ENCODE measurements at places on chromosomes 11 and 22.

GRCh38 chr22:37260901-37261336 is 16.9 kb upstream of the RAC2 start:
- H3K4me1 ChIP-seq: no peaks in the 10 kb centered on the region
- no peak overlapping the region for H3K27ac ChIP-seq
- H3K36me3 ChIP-seq: no peaks in the 10 kb centered on the region

- H3K36me3 ChIP-seq: no peaks in the 10 kb centered on the region
- DNase-seq: no peak
- no peaks in the 10 kb centered on the region for H3K4me1 ChIP-seq
- H3K27me3 ChIP-seq: no peaks in the 10 kb centered on the region
Observed at GRCh38 chr22:32063701-32064100, 20.6 kb downstream of the SLC5A1 start.

DNA sequence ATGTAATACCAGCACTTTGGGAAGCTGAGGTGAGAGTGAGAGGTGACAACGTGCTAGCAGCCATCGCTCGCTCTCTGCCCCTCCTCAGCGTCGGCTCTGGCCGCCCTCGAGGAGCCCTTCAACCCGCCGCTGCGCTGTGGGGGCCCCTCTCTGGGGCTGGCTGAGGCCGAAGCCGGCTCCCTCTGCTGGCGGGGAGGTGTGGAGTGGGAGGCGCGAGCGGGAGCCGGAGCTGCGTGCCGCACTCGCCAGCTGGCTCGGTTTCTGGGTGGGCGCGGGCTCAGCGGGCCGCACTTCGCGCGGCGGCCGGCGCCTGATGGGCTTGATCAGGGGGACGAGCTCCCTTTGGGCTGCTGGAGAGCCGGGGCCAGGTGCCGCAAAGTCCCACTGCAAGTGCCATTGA is 98.9 kb upstream of the UBASH3B start:
- no peaks in the 10 kb centered on the region for H3K27me3 ChIP-seq
- H3K27ac ChIP-seq: no peak overlapping the region
- H3K4me3 ChIP-seq: peak overlapping the region; percentile 38
- no peak for DNase-seq
- H3K36me3 ChIP-seq: no peaks in the 10 kb centered on the region
- H3K4me1 ChIP-seq: no peaks in the 10 kb centered on the region

- no peaks in the 10 kb centered on the region for H3K4me1 ChIP-seq
- no peak overlapping the region for H3K27ac ChIP-seq
- no peaks in the 10 kb centered on the region for H3K36me3 ChIP-seq
- H3K4me3 ChIP-seq: no peak overlapping the region
Observed at GRCh38 chr22:25572708-25573171, 8.3 kb downstream of the GRK3 start.

GRCh38 chr22:45642986-45643385 is 28.6 kb upstream of the ATXN10 start:
- no peaks in the 10 kb centered on the region for H3K27me3 ChIP-seq
- no peak overlapping the region for H3K4me3 ChIP-seq
- DNase-seq: no peak
- H3K36me3 ChIP-seq: no peaks in the 10 kb centered on the region
- peaks cover 3% of the 10 kb centered on the region for H3K4me1 ChIP-seq

DNA sequence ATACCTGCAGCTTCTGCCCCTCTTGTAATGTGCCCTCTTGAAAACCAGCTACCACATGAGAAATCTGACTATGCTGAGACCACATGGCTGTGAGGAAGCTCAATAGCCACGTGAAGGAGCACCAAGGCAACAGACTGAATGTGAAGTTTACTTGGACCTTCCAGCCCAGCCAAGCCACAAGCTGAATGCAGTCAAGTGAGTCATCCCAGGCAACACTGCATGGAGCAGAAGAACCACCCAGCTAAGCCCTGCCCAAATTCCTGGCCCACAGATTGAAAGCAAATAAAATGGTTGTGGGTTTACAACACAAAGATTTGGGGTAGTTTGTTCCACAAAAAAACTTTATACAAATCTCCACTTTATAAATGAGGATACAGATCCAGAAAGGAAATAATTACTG is 114.5 kb downstream of the TIMP3 start:
- no peak for DNase-seq
- H3K27me3 ChIP-seq: no peaks in the 10 kb centered on the region
- H3K36me3 ChIP-seq: no peaks in the 10 kb centered on the region
- H3K27ac ChIP-seq: no peak overlapping the region

- H3K4me1 ChIP-seq: no peaks in the 10 kb centered on the region
- H3K36me3 ChIP-seq: no peaks in the 10 kb centered on the region
- H3K27me3 ChIP-seq: no peaks in the 10 kb centered on the region
- DNase-seq: no peak
Observed at GRCh38 chr11:118882491-118882890, 1.2 kb upstream of the CXCR5 start.

DNA sequence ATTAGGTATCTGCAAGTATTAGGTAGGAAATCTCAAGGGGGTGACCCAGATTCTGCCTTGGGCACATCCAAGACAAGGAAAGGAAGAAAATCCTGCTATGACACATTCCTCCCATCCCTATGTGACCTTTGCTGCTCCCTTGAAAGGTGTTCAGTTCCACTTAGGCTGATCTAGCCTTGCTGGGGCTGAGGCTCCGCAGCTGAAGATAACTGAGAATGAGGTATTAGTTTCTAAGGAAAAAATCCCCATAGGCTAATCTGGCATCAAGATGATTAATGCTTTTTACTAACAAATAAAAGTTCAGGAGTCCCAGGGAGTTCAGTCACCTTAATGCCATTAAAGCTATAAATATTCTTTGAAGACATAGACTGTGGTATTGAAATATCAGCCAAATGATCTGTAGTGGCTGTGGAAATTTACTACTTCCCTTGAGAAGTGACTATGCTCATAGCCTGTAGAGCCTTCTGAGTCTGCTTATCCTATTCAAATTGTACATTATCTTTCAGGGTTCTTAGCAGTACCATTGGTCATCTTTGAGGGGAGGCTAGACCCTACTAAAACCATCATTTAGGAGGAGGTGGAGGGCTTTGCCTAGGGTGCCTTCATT is 239.9 kb upstream of the RAG2 start:
- H3K27me3 ChIP-seq: no peaks in the 10 kb centered on the region
- no peak overlapping the region for H3K27ac ChIP-seq
- no peak for DNase-seq
- H3K36me3 ChIP-seq: no peaks in the 10 kb centered on the region
- H3K4me1 ChIP-seq: no peaks in the 10 kb centered on the region

GRCh38 chr11:71321433-71322191 is 69.2 kb upstream of the SHANK2 start:
- no peaks in the 10 kb centered on the region for H3K4me1 ChIP-seq
- no peak overlapping the region for H3K4me3 ChIP-seq
- no peaks in the 10 kb centered on the region for H3K27me3 ChIP-seq
- H3K27ac ChIP-seq: no peak overlapping the region

- H3K27ac ChIP-seq: peak overlapping the region; percentile 88
- no peaks in the 10 kb centered on the region for H3K4me1 ChIP-seq
- H3K27me3 ChIP-seq: no peaks in the 10 kb centered on the region
- H3K36me3 ChIP-seq: peaks cover under 1% of the 10 kb centered on the region
- no peak for DNase-seq
Observed at GRCh38 chr22:36505998-36506635, 723 bp downstream of the FOXRED2 start.

GRCh38 chr22:19961868-19962245 is 20.2 kb upstream of the TXNRD2 start:
- H3K27me3 ChIP-seq: no peaks in the 10 kb centered on the region
- peak overlapping the region; percentile 97 for H3K27ac ChIP-seq
- no peak overlapping the region for H3K4me3 ChIP-seq
- peaks cover 9% of the 10 kb centered on the region for H3K4me1 ChIP-seq

DNA sequence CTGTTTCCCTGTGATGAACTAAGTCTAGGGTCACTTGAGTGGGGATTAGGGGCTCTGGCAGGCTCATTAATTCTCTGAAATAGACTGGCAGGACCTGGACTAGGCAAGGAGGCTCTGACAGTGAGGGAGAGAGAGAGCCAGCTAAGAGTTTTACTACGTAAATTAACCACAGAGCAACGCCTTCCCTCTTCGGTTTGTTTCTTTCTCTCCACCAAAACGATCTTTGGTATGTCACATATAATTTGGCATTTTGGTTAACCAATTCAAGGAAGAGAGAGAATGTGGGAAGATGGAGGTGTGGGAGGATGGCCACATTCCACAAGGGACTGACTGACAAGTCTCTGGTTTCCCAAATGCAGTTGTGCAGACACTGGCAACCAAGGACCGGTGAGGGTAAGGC is 27.9 kb downstream of the ATG16L2 start:
- H3K27me3 ChIP-seq: no peaks in the 10 kb centered on the region
- DNase-seq: no peak
- H3K4me1 ChIP-seq: no peaks in the 10 kb centered on the region
- H3K36me3 ChIP-seq: no peaks in the 10 kb centered on the region
- no peak overlapping the region for H3K27ac ChIP-seq
- no peak overlapping the region for H3K4me3 ChIP-seq

GRCh38 chr11:12755510-12756453 is 81.6 kb downstream of the TEAD1 start:
- no peak for DNase-seq
- H3K36me3 ChIP-seq: no peaks in the 10 kb centered on the region
- H3K4me3 ChIP-seq: no peak overlapping the region

DNA sequence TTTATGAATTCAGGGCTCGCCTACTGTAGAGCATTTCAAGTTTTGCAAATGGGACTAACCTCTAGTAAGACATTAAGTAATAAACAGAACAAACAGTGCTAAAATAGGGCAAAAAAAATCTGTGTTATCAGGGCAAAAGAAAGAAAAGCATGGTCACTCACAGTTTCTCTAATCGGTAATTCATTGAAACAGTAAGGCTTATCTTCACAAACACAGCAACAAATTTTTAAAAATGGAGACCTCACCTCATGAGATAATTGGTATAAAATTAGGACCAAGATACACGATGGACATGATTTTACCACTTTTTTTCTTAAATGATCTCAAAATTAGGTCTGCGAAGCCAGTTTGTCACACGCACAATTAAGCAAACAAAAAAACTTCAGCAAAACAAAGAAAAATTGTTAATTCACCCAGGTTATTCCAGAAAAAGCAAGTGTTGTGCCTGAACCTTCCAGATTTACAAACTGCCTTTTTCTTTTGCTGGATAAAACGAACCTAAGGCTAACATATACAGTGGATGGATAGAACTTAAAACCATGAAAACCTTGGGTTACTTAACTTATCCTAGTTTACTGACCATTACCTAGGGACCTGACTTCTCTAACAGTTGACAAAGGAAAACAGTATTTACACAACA is 1.4 kb downstream of the TMEM123 start:
- H3K27me3 ChIP-seq: no peaks in the 10 kb centered on the region
- DNase-seq: no peak
- H3K36me3 ChIP-seq: no peaks in the 10 kb centered on the region
- peak overlapping the region; percentile 91 for H3K4me3 ChIP-seq

GRCh38 chr22:47533961-47534803 is 771.7 kb downstream of the TBC1D22A start:
- H3K4me1 ChIP-seq: no peaks in the 10 kb centered on the region
- H3K36me3 ChIP-seq: no peaks in the 10 kb centered on the region
- DNase-seq: no peak
- no peak overlapping the region for H3K27ac ChIP-seq
- H3K4me3 ChIP-seq: no peak overlapping the region
- peaks cover 5% of the 10 kb centered on the region for H3K27me3 ChIP-seq

DNA sequence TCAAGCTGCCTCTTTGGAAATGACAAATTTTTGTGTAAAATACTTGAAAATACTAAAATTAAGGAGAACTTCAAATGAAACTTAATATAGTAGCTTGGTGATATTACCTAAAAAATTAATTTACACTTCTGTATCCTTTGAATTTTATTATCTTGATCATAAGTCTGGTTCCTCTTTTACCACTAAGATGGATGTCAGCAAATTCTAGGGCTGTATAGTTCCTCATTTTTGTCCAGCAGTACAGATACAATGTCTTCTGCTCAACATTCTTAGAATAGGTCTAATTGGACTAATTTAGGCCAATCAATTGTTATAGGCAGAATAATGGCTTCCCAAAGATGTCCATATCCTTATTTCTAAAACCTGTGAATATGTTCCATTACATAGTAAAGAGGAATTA is 1298.0 kb upstream of the RAG2 start:
- no peak overlapping the region for H3K4me3 ChIP-seq
- H3K27me3 ChIP-seq: no peaks in the 10 kb centered on the region
- H3K27ac ChIP-seq: no peak overlapping the region
- no peaks in the 10 kb centered on the region for H3K36me3 ChIP-seq

- H3K27ac ChIP-seq: no peak overlapping the region
- no peaks in the 10 kb centered on the region for H3K27me3 ChIP-seq
- H3K4me1 ChIP-seq: no peaks in the 10 kb centered on the region
- H3K4me3 ChIP-seq: no peak overlapping the region
Observed at GRCh38 chr22:39449708-39450107, 7.1 kb upstream of the MGAT3 start.

DNA sequence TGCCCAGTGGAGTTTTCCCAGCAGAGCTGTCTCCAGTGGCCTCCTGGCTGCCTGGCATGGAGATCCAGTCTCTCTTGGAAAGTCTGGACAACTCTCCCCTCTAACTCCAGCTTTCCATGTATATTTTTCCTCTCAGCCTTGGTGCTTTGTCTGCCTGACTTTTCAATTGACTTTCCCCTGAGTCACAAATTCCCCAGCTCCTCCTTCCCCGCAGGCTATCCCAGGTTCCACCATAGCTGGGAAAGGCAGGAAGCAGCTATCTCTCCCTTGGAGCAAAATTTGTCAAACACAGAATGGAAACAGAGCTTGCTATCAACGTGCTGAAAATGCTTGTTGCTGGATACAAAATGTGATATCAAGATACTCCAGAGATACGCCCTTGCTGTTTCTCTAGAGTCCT is 384.8 kb downstream of the TMEM135 start:
- H3K4me1 ChIP-seq: no peaks in the 10 kb centered on the region
- H3K36me3 ChIP-seq: no peaks in the 10 kb centered on the region
- DNase-seq: no peak
- no peaks in the 10 kb centered on the region for H3K27me3 ChIP-seq
- H3K4me3 ChIP-seq: no peak overlapping the region

GRCh38 chr22:22706253-22706915 is 62.0 kb downstream of the GGTLC2 start:
- no peak overlapping the region for H3K27ac ChIP-seq
- no peaks in the 10 kb centered on the region for H3K36me3 ChIP-seq
- no peak overlapping the region for H3K4me3 ChIP-seq
- H3K4me1 ChIP-seq: no peaks in the 10 kb centered on the region
- H3K27me3 ChIP-seq: no peaks in the 10 kb centered on the region
- no peak for DNase-seq

- H3K4me1 ChIP-seq: no peaks in the 10 kb centered on the region
- H3K36me3 ChIP-seq: no peaks in the 10 kb centered on the region
- H3K4me3 ChIP-seq: no peak overlapping the region
- H3K27me3 ChIP-seq: no peaks in the 10 kb centered on the region
- no peak for DNase-seq
Observed at GRCh38 chr11:23585416-23586104, 725.3 kb upstream of the CCDC179 start.

Measured in breast epithelium (tissue), 4 donors.